ENCODE measurements at places on chromosomes 3 and 15.

DNA sequence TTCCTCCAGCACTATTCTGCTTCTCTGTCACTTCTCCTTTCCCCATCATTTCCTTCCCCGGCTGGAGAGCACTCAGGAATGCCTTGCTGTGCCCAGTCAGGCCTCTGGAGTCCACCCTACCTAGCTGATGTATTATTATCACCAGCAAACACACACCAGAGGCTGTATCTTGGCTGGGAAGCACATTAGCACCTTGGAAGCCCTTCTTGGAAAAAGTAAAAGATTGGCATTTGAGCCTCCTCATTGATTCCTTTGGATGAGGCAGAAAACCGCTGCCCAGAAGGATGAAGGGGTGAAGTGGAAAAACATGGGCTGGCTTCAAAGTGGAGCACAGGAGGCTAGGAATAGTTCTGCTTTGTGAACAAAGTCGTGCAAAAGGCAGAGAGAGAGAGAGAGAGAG lies 244.3 kb downstream of the RPLP1 start:
- no peak for DNase-seq

- DNase-seq: no peak
Observed at GRCh38 chr15:60590935-60591495, 112.1 kb upstream of the ICE2 start.

- DNase-seq: no peak
Observed at GRCh38 chr3:178233371-178234071, 302.7 kb upstream of the KCNMB2 start.

DNA sequence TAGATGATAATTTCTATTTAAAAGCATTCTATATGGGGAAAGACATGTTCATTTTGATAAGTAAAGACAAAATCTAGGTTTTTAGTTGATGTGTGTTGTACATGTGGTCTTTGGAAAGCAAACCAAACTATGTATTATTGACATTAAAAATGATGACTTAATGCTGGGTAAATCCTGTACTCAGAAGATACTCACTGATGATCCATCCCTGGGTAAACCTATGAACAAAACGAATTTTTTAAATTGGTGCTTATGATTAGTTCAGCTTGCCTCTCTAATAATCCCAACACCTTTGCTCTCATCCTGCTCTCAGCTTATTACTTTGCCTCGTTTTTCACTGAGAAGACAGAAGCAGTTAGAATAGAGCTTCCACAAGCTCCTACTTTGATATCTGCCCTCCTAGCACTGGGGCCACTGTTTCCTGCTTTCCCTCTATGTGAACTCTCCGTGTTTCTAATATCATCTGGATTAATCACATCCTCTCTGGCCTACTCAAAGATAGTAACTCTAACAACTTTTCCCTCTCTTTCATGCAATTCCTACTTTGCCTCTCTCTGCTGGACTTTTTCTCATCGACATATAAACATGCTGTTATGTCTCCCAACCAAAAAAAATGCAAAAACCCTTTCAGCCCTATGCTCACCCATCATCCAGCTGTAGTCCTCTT lies 29.3 kb downstream of the RARRES1 start:
- no peak for DNase-seq

DNA sequence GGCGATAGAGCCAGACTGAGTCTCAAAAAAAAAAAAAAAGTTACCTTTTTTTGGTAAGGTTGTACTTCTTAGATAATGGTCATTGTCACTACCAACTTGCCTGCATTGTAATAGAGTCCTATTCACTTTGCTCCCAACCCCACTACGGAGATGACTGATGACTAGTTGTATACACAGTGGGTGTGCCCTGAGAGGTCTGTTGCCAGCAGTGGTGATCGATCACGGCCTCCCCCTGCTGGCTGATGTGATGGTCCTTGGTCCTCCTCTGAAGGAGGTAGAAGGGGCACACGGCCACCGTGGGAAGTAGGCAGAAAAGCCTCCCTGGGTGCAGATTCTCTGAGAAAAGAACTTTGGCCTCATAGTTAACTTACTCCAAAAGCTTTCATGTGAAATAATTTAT lies 10.7 kb downstream of the GCNT3 start:
- peak; percentile 9 for DNase-seq

GRCh38 chr15:31387479-31388118 lies 61.0 kb downstream of the KLF13 start:
- no peak for DNase-seq

- no peak for DNase-seq
Observed at GRCh38 chr15:40293905-40294895, 11.3 kb upstream of the ANKRD63 start.

- no peak for DNase-seq
Observed at GRCh38 chr15:31001702-31002101, 10.3 kb upstream of the MTMR10 start.

DNA sequence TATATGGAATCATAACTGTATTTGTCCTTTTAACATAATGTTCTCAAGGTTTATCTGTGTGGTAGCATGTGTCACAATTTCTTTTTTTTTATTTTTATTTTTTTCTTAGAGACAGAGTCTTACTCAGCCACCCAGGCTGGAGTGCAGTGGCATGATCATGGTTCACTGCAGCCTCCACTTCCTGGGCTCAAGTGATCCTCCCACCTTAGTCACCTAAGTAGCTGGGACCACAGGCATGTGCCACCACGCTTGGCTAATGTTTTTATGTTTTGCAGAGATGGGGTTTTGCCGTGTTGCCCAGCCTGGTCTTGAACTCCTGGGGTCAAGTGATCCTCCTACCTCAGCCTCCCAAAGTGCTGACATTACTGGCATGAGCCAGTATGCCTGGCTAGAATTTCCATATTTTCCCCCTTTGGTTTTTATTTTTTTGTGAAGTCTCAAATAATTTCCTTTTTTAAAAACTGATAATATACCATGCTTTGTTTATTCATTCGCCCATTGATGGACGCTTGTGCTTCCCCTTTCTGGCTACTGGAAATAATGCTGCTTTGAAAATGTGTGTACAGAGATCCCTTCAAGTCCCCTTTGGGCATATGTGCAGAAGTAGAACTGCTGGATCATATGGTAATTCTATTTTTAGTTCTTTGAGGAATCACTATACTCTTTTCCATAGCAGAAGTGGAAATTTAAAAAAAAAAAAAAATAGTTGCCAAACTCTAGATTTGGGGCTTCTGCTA lies 28.4 kb downstream of the TMEM40 start:
- no peak for DNase-seq

DNA sequence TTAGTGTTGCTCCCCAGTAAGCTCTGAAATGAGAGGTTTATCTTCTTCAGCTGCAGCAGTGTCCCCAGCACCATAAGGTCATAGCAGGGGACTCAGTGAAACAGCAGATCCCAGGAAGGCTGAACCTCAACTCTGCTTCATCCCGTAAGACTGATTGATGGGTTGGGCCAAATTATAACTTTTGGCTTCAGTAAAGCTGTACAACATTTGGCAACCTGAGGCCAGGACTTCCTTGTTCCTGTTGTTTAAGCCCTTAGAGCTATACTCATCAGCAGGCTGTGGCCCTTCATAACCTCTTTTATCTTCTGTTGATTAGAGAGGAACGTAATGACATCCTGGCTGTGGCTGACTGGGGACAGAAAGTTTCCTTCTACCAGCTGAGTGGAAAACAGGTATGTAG lies 29.0 kb downstream of the IFT122 start:
- DNase-seq: no peak

DNA sequence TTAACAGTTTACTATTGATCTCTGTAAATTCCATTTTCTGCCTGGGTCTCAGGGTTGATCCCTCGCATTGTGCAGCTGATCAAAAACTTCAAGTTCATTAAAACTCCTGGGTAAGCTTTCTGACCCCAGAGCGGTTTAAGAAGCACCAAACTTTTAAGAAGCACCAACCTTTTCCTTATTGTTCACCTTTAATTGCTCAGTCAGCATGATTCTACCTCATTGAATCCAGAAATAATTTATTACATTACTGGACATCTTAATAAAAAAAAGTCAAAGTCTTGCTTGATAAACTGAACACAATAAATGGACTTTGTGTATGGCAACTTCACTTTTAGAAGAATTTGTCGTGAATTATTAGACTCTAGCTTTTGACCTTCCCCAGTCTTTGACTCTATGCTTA lies 46.9 kb downstream of the HDGFL3 start:
- no peak for DNase-seq

DNA sequence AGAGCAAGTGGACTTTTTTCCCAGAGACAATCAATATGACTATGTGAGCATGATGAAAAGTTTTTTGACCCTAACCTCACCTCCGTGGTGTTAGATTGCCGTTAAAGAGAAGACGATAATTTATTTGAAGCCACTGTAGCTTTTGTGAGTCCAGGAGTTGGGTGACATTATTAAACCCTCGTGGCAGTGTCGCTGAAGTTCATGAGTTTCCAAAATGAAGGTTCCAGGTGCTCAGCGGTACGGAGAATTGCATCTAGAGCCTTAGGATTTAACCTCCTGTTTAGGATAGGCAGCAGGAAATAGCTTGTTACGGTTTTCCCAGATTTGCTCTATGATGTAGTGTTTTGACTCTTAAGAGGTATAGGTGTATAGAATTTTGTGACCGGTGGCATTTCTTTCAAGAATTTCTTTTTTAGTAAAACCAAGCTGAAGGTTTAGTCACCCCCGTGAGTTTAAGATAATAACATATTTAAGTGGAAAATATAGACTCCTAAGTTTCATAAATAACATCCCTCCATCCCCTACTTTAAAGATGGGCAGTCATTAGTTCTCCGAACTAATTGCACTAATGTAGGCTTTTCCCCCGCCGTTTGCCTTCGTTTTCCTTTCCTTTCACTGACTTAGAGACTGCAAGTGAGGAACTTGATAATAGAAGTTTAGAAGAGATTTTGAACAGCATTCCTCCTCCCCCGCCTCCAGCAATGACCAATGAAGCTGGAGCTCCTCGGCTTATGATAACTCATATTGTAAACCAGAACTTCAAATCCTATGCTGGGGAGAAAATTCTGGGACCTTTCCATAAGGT lies 2.0 kb downstream of the SMC4 start:
- no peak for DNase-seq

- no peak for DNase-seq
Observed at GRCh38 chr3:49133226-49133951, 539 bp upstream of the LAMB2 start.

DNA sequence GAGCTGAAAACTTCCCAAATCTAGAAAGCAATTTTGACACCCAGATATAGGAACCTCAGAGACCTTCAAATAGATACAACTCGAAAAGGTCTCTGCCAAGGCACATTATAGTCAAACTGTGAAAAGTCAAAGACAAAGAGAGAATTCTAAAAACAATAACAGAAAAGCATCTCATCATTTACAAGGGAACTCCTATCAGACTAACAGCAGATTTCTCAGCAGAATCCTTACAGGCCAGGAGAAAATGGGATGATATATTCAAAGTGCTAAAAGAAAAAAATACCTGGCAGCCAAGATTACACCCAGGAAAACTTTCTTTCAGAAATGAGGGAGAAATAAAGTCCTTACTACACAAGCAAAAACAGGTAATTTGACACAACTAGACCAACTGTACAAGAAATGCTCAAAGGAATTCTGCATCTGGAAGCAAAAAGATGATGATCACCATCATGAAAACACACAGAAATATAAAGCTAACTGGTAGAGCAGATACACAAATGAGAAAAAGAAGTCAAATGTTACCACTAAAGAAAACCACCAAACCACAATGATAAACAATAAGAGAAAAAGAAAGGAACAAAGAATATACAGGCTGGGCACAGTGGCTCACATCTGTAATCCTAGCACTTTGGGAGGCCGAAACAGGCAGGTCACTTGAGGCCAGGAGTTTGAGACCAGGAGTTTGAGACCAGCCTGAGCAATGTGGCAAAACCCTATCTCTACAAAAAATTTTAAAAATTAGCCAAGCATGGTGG lies 50.4 kb downstream of the ADAM10 start:
- no peak for DNase-seq

Data from iPS DF 19.7 (cell line).